ENCODE measurements at places on chromosomes 2 and 18.

DNA sequence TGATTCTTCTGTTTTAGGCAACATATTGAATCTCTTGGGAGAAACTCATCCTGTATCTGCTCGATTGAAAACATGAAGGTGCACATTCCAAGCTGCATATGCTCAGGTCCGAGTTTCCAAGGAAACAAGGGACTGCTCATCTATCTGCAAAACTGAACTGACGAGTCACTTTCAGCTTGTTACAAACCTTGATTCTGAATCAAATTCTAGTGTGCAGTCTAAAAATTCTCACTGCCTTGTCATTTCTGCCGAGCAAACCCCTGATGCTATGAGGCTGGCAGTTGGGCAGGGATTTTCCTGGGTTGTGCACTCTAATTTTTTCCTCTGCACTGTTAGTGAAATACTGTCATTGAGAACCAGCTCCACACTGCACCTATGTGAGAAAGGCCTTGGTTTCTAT lies 101.3 kb upstream of the ETAA1 start:
- DNase-seq: no peak

DNA sequence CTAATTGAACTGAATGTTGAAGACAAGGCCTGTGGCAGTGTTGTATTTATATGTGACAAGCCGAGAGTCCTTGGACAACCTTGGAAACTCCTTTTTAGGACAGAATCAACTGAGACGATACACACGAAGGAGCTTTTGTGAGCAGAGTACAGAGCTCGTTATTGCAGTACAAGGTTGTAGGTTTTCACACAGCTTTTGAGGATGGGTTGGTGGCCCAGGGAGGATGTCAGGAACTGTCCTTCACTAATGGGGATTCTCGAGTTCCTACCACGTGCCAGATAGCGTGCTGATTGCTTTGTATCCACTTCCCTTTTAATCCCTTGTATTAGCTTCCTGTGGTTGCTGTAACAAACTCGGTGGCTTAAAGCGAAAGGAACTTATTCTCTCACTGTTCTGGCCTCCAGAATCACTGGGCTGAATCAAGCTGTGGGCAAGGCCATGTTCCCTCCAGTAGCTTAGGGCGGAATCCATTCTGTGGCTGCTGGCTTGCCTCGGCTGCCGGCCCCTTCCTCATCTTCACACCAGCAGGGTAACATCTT lies 20.2 kb downstream of the INPP4A start:
- DNase-seq: no peak

DNA sequence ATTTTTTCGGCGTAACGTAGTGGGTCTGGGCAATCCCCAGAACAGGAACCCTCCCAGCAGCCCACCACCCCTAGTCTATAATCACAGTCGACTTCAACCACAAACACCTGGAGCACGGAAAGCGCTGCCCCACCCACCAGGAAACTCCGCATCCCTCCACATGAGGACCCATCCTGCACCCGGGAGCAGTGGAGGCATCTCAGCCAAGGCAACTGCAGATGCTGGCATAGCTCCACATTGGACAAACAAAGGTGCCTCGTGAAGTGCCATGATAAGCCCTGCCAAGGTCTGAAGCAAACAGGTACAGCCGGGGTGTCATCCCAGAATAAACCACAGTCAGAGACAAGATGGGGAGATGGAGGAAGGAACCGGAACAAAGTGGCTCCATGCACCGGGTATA lies 24.3 kb upstream of the COPS8 start:
- no peak for DNase-seq

GRCh38 chr18:5478261-5478660 lies 65.5 kb downstream of the EPB41L3 start:
- no peak for DNase-seq

DNA sequence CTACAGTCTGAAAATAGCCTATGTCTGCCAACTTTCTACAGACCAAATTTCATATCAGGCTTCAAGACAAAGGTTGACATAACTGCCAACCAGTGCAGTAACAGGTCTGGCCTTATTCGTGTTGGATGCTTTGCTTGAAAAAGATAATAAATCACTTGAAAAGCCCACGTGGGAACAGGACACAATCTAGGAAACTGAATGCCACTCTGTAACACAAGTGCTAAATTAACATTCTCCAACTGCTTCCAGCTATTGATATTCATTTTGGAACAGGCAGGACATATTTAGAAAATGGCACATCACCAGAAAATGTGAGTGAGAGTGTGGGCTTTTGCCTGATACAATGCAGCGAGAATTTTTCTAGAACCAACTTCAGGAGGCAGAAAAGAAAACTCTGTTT lies 165.9 kb upstream of the CCDC150 start:
- DNase-seq: no peak

- DNase-seq: no peak
These were observed 159.8 kb upstream of the ETAA1 start for GRCh38 chr2:67237288-67237687.

DNA sequence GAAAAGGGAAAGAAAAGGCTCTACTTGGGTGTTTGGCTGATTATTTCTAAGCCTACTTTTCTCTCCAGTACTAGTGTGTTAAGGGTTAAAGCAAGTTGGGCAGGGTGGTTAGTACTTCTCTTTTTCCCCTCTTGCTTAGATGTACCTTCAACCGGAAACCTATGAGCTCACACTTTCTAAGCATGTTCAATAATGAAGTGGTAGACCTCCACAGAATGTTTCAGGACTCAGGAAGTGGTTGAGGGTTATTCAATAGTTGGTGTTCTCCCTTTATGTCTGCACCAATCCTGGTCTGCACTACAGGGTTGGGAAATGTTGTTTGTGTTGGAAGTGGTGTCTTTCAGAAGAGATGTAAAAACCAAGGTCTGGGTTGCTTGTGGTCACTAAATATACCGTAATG lies 137.1 kb downstream of the ZEB2 start:
- DNase-seq: no peak

GRCh38 chr2:144414324-144414845 lies 105.5 kb downstream of the ZEB2 start:
- no peak for DNase-seq

DNA sequence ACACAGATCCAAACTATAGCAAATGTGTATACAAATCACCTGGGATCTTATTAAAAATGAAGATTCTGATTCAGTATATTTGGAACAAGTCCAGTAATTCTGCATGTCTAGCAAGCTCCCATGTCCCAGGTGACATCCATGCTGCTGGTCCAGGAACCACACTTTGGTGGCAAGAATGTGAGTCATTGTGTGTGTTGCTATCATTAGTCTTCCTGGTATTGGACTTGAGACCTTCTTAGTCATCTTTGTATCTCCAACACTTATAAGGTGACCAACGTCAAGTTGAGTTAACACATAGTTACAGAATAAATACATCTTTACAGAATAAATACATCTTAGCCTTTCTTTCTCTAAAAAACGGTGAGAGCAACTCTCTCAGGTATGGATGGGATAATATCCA lies 107.9 kb upstream of the NDUFV2 start:
- no peak for DNase-seq

DNA sequence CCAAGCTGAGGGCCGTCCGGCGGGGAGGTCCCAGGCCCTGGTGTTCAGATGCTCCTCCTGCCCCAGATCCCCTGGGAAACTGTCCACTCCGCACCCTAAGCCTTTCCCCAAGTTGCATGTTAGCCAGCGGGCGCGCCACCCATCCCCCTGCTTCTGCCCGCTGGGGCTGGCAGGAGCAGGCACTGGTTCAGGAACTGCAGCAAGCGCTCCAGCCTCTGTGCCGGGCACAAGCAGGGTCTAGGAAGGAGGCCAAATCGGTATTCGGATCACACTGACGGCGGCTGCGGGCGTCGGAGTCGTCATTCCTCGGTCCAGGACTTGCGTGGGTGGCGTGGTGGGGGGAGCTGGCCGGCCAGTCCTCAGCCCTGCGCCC lies 53.7 kb downstream of the FAM168B start:
- DNase-seq: no peak

GRCh38 chr18:4084382-4084900 lies 370.7 kb downstream of the DLGAP1 start:
- no peak for DNase-seq

DNA sequence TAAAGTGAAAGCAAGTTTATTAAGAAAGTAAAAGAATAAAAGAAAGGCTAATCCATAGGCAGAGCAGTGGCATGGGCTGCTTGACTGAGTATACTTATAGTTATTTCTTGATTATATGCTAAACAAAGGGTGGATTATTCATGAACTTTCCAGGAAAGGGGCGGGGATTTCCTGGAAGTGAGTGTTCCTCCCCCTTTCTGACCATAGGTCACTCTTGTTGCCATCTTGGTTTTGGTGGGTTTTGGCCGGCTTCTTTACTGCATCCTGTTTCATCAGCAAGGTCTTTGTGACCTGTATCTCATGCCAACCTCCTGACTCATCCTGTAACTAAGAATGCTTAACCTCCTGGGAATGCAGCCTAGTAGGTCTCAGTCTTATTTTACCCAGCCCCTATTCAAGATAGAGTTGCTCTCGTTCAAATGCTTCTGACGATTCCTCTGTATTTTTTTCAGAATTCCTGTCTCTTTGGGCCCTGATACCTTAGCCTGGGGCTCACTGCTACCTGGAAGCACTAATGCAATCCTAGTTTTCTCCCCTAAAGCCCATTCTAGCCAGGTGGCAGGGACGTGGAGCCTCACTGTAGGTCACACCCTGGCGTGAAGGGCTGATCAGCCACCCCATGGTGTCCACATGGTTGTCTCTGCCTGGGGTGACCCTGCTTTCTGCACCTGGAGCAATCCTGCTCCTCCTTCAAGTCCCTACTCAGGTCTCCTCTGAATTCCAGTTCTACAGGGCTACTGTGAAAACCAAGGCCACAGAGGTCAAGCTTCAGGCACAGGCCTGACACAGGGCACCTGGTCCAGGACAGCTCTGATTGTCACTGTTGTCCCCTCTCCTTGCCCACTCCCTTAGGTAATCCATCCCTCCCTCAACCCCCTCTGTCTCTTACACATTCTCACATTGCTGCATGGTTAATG lies 6.0 kb upstream of the SLC35F6 start:
- DNase-seq: no peak

GRCh38 chr2:65367524-65367923 lies 64.9 kb downstream of the SPRED2 start:
- no peak for DNase-seq

DNA sequence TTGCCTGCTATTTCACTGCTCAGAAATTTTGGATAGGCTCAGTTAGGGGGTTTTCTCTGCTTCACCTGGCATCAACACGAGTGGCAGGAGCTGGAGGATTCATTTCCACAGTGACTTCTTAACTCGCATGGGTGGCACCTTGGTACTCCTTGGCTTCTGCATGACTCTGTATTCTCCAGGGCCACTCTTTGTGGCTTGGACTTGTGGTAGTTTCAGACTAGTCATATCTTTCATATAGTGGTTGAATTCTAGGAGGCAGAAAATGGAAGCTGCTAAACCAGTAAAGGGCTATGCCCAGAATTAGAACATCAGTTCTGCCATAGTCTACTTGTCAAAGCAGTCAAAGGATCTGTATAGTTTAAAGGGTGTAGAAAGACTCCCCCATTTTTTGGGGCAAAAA lies 6.8 kb downstream of the MAIP1 start:
- no peak for DNase-seq

GRCh38 chr2:233026198-233026813 lies 6.2 kb upstream of the NEU2 start:
- no peak for DNase-seq

- no peak for DNase-seq
These were observed 1.9 kb downstream of the TANC1 start for GRCh38 chr2:158970241-158970751.

GRCh38 chr2:60957224-60957623 lies 60.3 kb upstream of the PEX13 start:
- DNase-seq: no peak

GRCh38 chr2:169891593-169892298 lies 64.5 kb downstream of the UBR3 start:
- no peak for DNase-seq

DNA sequence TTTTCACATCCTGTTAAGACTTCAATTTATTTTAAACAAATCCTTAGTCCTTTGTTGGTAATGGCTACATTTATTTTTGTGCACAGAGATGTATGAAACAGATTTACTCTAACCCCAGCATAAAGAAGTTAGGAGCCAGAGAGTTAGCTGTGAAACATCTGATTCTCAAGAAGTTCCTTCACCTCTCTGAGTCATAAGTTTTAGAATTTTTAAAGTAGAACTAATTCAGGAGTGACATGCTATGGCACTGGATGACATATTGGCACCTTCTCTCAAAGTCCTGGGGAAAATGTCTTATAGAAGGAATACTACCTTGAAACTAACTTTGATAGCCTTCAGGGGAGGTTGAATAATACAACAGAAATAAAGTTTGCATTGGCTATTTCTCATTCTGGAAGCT lies 6.4 kb upstream of the DSG2 start:
- DNase-seq: no peak

GRCh38 chr2:53811601-53812000 lies 24.8 kb downstream of the ERLEC1 start:
- no peak for DNase-seq

- no peak for DNase-seq
These were observed 4.2 kb downstream of the SPAST start for GRCh38 chr2:32067549-32067948.

- DNase-seq: no peak
These were observed 1138.8 kb upstream of the NXPH2 start for GRCh38 chr2:139918982-139919381.

DNA sequence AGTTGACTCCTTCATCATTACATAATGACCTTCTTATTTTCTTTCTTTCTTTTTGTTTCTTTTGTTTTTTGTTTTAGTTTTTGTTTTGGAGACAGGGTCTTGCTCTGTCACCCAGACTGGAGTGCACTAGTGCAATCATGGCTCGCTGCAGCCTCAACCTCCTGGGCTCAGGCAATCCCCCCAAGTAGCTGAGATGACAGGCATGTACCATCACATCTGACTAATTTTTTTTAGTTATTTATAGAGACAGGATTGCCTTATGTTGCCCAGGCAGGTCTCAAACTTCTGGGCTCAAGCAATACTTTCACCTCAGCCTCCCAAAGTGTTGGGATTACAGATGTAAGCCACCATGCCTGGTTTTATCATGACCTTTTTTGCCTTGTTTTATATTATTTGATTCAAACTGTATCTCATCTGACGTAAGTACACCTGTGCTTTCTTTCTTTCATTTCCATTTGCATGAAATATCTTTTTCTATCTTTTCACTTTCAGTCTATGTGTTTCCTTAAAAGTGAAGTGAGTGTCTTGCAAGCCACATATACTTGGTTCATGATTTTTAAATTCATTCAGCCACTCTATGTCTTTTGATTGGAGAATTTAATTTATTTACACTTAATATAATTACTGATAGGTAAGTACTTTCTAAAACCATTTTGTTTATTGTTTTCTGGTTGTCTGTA lies 39.1 kb downstream of the SP100 start:
- DNase-seq: no peak

GRCh38 chr2:184425083-184425482 lies 173.2 kb upstream of the ZNF804A start:
- no peak for DNase-seq

- DNase-seq: no peak
These were observed 96.2 kb downstream of the PDE1A start for GRCh38 chr2:182330451-182331305.

- DNase-seq: no peak
These were observed 105.9 kb upstream of the CREB1 start for GRCh38 chr2:207423886-207424285.

DNA sequence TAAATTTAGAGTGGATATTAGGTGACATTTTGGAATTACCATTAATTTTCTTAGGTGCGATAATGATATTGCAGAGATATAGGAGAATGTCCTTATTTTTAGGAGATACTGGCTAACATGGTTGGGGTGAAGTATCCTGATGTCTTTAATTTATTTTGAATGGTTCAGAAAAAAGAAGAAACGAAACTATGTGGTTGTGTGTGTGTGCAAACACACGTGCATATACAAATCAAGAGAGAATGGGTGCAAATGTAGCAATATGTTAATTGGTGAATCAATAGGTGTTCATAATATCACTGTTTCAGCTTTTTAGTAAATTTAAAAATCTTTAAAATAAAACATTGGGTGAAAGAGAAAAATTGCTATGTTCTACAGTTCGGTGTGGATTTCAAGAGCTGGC lies 140.9 kb downstream of the DIS3L2 start:
- DNase-seq: no peak
